AG08395 (cell line): ENCODE measurements at places on chromosomes 5 and 9.

- no peak for DNase-seq
Observed at GRCh38 chr5:177588413-177588909, 3.5 kb upstream of the TMED9 start.

GRCh38 chr5:150401376-150402228 lies 11.1 kb downstream of the CD74 start:
- no peak for DNase-seq

- DNase-seq = no peak
Observed at GRCh38 chr5:90191352-90192045, 218.1 kb downstream of the CETN3 start.

- no peak for DNase-seq
Observed at GRCh38 chr5:124397317-124397716, 349.1 kb downstream of the ZNF608 start.

DNA sequence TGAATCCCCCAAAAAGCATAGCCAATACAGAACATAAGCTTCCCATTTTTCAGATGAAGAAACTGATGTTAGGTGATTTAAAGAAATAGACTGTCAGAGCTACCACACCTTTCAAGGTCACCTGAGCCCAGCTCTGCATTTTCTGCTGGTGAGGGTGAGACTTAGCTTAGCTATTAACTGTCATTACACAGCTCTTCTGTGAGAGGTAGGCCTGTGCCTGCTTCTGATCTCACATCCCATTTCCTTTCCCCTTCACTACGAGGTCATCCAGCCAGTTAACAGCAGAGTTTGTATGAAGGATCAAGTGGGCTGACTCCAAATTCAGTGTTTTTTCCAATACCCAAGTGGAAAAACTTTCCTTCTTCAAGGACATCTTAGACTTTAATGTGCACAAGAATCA lies 528.6 kb upstream of the CLINT1 start:
- DNase-seq = no peak

- no peak for DNase-seq
Observed at GRCh38 chr9:7756088-7756487, 43.5 kb downstream of the DMAC1 start.

- no peak for DNase-seq
Observed at GRCh38 chr9:124262649-124262972, 4.9 kb downstream of the NEK6 start.

DNA sequence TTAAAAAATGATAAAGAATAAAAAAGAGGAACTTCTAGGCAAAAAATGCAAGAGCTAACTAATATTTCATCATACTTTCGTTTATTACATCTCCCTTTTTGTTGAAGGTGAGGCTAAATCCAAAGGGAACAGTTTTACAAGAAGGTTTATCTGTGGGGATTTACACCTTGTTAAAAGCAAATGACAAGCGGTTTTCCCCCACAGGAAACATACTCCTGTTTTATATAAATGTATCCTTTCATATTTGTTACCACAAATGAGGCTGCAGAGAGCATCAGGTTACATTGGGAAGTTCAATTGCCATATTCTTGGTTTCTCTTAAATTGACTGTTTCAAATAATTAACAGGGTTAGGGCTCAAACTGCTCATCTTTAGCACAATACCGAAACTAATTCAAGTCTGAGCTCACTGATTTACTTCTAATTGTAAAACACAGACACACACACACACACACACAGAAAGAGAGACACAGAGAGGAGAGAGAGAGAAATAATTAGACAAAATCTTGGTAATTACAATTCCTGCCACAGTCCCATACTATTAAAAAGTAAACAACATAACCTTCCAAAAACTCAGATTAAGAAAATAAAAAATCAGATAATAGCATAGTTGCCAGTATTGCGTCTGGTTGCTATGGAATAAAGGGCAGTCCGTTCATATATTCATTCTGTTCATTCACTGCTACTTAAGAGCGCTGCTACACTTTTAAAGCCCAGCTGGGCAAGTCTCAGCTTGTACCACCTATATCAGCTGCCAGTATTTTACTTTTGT lies 17.1 kb downstream of the RFX3 start:
- DNase-seq = no peak

GRCh38 chr5:148791334-148791667 lies 35.1 kb upstream of the ADRB2 start:
- DNase-seq = peak; percentile 38

- DNase-seq = no peak
Observed at GRCh38 chr9:114008667-114009410, 69.3 kb downstream of the AMBP start.

GRCh38 chr9:7108936-7109335 lies 351.2 kb downstream of the KDM4C start:
- DNase-seq = no peak

DNA sequence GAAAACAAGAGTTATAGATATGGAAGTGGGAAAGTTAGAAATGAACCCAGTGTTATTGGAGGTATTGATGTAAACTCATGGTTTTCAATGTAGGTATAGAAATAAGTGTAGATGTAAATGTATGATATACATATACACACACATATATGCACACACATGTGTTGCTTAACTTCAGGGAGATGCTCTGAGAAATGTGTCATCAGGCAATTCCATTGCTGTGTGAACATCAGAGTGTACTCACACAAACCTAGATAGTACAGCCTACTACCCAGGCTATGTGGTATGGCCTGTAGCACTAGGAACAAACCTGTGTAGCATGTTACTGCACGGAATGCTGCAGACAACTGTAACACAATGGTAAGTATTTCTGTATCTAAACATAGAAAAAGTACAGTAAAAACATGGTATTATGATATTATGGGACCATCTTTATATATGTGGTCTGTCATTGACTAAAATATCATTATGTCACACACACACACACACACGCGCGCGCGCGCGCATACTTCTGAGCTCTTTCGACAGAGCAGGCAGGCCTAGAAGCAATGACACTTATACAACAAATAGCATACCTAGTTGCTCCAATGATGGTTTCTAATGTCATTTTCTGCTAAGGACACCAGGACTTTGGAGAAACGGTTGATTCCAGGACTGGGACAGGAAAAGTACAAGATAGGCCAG lies 86.6 kb downstream of the MACROH2A1 start:
- no peak for DNase-seq

- peak; percentile 24 for DNase-seq
Observed at GRCh38 chr9:116278326-116278725, 124.7 kb downstream of the PAPPA start.

DNA sequence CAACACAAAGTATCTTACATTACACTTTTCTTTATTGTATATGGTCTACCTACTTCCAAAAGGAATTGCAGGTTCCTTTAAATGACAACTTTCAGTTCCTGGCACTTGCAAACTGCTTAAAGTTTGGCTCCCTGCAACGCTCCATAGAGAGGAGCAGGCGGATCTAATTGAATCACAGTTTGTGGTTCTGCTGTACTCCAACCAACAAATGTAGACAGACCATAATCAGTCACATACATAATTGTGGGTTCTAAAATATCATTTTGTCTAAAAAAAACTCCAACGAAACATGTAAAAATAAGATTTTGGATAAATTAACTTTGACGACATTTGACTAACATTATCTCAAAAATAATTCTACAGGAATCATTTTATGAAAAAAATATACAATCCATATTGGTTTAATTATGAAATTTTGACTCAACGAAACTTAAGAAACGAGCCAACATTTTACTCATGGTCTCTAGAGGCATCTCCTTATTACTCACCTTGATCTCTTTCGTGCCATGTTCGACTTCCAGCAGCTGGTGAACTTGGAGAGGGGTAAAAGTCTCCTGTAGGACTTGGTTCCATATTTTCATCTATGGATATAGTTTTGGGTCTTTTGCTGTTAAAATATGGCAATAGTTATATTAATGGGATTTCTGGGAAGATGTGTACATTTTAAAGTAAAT lies 167.6 kb downstream of the NFIB start:
- DNase-seq = no peak

DNA sequence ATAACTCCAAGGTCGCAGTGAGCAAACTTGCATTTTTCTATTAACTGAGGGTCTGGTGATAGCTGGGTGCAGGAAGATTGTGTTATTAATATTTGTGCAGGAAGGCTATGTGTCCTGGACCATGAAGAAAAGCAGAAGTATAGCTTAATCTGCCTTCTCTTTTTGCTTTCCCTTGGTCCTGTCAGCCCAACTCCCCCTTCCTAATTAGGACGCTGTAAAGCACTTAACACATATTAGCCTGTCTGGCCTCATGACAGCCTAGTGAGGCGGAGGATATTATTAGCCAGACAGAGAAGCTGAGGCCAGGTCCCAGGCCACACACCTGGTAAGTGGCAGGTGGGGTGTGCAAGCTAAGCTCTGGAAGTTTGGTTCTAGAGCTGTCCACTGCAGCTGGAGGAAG lies 29.5 kb downstream of the SLC46A2 start:
- DNase-seq = no peak

- no peak for DNase-seq
Observed at GRCh38 chr5:140595538-140596300, 31.1 kb downstream of the SLC35A4 start.

- DNase-seq = no peak
Observed at GRCh38 chr5:79591326-79591725, 20.9 kb upstream of the TENT2 start.

GRCh38 chr9:130174920-130175321 lies 2.7 kb downstream of the NCS1 start:
- DNase-seq = no peak

DNA sequence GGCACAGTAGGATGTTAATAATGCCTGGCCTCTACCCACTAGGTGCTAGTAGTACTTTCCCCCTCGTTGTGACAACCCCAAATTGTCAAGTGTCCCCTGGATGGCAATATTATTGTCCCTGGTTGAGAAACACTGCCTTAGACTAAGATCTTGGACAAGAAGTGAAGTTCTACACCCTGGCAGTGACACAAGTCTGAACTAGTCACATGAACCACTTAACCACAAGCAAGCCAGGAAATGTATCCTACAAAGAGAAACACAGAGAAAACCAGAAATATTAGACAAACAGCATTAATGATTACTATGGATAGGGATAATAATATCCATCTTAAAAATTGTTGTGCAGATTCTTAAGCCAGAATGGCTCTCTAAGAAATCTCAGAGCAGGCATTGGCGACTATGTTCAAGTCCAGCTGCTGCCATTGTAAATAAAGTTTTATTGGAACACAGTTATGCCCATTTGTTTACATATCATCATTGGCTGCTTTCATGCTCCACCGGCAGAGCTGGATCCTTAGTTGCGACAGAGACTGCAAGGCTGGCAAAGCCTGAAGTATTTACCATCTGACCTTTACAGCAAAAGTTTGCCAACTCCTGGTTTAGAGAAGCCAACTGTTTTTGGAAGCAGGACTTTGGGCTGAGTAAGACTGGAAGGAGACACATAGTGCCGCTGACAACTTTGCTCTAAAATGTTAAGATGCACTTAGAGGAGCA lies 80.8 kb downstream of the NTRK2 start:
- no peak for DNase-seq

DNA sequence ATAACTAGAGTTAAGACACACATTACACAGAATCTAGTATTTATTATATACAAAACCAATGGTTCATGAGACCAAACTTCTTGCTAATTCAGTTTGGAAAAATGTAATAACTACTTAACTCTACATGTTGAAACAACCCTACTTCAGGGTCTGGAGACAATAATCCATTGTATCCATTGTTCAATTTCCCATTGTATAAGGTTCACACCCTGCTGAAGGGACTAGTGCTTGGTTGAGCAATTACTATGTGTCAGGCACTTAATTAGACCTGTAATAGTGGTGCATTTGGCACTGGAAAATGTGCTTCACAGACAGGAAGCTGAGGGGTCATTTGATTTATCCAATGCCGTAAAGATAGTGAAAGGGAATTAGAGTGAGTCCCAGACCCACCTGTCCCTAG lies 114.3 kb upstream of the PAPPA start:
- no peak for DNase-seq

DNA sequence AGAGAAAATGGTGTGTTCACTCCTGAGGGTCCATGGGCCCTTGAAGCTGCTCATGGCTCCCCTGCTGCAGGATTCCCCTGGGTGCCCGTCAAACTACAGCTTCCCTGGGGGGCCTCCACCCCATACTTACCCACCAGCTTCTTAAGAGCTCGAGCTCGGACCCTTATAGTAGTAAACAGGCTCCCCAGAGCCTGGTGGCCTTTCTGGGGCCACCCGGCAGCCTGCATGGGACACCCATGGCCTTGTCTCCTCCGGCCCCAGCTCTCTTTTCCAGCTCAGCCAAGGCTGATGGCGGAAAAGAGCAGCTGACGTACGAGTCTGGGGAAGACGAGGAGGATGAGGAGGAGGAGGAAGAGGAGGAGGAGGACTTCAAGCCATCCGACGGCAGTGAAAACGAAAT lies 4.2 kb upstream of the CEL start:
- no peak for DNase-seq

- no peak for DNase-seq
Observed at GRCh38 chr9:111250875-111251842, 78.9 kb downstream of the OR2K2 start.

GRCh38 chr5:152437866-152438265 lies 32.8 kb upstream of the NMUR2 start:
- DNase-seq = no peak

GRCh38 chr9:21985964-21986667 lies 8.1 kb downstream of the CDKN2A start:
- DNase-seq = no peak

DNA sequence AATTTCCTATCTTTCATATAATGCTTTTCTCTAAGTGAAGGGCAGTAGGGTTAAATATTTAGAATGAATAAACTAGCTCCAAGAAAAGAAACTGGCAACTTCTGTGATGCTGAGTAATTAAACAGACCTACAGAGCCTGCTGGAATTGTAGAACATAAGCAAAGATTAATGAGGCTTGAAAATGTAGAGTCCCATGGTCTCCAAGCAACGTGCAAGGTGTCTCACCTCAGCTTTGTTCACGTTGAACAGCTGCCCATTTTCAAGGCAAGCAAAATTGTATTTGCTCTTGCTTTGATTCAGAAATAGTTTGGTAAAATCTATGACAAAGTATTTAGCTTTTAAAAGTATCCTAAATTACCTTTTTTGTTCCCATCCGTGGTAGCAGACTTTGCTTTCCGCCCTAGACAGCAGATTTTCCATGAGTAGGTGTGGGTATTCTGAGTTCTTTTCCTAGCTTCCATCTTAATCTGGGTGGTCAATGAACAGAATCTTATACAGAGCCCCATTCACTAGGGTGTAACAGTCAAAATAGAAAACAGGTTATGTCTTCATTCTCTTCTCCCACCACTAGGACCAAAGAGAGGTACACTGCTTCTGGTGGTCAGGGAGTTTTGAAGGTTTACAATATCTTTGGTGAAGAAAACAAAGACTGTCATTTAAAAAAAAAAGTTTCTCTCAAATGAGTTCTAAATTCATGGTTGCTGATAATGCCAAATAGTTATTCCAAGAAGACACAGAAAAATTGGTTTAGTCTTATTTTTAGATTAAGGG lies 52.1 kb upstream of the TYRP1 start:
- DNase-seq = no peak

DNA sequence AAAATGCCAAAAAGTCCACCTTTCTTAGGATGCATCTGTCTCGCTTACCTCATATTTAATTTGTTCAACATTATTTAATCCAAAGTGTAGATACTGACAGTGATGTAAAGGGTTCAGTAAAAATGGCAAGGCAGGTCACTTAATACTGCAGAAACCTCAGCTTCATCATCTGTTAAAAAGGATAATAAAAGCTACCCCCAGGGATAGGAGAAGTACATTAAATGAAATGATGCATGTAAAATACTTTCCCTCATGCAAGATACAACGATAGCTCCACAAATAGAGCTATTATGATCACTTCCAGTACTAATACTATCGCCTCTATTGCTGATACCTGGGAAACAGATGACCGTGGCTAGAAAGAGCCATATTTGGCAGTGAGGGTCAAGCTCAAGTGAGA lies 82.9 kb downstream of the SLC1A1 start:
- DNase-seq = no peak
